Karpas-422 (cell line): ENCODE measurements at places on chromosomes 3 and 15.

GRCh38 chr15:45637141-45637540 lies 2.3 kb downstream of the SQOR start:
- no peak for DNase-seq

DNA sequence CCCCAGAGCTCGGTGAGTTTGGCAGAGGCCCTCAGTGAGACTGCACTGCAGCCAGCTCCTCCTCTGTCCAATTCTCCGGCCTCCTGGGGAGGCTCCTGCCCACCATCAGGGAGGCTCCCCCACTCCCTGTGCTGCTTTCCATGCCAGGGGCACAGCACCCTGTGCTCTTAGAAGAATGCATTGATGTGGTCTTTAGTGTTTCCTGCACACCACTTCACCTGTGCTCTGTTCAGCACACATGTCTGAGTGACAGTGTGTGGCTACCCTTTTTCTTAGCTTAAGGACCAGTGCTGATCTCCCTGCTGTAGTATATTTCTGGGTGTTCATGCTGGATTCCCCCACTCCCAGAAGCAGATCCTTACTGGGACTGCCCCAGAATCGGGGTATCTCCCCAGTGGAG lies 36.2 kb upstream of the PRR20G start:
- no peak for DNase-seq

GRCh38 chr3:60445446-60445845 lies 805.8 kb downstream of the FHIT start:
- DNase-seq: no peak

DNA sequence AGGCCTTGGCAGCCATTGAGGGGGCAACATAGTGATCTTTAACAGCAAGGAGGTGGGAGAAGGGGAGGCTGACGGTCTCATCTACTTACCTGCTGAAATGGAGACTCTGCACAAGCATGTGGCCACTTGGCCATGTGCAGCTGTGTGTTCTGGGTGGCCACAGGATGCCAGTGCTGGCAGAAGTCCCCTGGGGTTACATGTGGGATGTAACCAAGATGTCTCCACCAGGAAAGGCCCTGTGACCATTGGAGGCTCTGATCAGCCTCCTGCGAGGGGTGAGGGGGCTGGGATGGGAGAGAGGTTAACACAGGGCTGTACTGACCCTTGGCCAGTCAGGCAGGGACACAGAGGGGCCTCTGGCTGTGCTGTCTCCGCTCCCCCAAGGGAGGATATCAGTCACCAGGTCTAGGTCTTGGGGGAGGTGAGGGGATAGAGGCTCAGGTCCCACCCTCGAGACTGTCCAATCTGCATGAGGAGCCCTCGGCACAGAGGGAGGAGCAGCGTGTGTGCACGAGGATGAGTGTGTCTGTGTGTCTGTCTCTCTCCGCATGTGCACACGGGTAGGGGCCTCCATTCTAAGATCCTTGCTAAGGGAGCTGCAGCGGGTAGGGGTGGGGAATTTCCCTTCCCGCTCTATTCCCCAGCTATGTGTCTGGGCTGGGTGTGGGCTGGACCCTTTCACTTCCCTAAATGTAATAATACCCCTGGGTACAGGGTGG lies 19.5 kb downstream of the PRKCD start:
- DNase-seq: peak; percentile 90

DNA sequence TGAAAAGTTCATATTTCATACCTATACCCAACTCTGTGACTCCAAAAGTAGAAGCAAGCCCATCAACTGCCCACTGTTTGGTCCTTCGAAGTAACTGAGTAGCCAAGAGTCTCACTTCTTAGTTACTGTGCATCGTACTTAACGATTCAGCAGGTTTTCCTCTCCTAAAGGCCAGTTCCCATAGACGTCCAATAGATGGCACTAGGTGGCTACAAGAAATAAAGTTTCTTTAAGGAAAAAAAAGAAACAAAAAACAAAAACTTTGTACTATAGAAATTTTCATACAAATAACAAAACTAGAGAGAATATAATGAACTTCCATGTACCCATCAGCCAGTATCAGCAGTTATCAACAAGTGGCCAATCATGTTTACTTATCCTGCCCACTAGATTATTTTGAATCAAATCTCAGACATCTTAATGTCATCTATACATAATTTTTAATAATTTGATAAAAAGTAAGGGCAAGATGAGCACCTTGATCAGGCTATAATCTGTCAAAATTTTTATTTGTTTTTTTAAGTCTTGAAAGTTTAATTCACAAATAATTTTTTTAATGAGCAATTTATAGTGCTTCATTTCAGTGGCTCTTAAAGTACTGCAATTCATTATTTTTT lies 63.8 kb upstream of the ACP3 start:
- DNase-seq: peak; percentile 83

- no peak for DNase-seq
Observed at GRCh38 chr3:187739094-187739560, 6.1 kb downstream of the BCL6 start.

DNA sequence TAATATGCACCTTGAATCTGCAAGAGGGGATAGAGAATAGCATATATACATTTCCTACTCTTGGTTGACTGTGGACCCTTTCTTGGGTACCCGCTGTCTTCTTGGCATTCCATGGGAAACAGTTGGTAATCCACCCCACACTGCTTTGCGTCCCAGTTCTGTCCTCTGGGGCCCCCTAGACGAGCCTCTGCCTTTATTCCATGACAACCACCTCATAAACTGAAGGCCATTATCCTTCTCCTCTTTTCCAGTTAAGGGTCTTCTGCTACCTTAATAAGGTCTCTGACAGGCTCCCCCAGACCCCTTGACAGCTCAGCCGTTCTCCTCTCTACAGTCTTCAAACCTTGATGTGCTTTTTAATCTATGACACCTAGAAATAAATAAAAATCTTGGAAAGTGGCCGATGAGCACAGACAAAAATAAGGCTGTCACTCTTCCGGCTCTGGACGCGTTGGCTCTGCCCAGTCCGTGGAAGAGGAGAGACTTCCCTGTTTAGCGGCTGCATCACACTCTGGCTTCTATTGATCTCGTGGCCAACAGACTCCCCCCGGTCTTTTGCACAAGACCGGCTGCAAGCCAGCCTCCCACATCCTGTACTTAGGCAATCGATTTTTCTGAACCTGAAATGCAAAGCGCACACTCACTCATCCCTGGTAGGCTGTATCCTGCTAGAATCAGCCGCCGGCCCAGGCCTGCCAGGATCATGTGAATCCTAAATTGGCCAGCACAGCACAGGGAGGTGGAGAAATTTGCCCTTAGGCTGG lies 251.0 kb upstream of the TLE3 start:
- no peak for DNase-seq

DNA sequence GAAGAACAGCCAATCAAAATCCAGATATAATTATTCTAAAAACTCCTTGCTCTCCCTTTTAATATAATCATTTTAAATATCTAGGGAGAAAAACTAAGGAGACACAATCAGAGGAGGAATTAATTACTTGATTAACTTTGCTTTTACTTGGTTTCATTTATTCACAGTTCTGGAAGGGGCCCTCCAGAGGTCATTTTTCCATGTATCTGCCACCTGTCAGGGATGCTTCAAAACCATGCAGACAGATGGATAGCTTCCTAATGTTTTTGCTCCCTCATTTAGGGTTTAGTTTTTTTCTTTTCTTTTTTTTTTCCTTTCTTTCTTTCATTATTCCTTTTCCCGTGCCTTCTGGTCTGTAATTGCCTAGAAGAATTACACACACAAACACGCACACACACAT lies 438.1 kb upstream of the ARPP21 start:
- DNase-seq: no peak
